ENCODE measurements at places on chromosomes 4 and X. TPM values are rescaled to one million over a fixed set of nuclear protein-coding genes. Genes with fewer than 3 reads are reported as not detected.

CYLC1 gene
- total RNA-seq: not detected

HTATSF1 gene
- total RNA-seq: 32.9 TPM

BEX2 gene
- total RNA-seq: 1.5 TPM

SPP1 gene
- total RNA-seq: 7.8 TPM

CACNA1F gene
- not detected for total RNA-seq

ANKRD50 gene
- total RNA-seq: 22.8 TPM

STARD8 gene
- 1.4 TPM for total RNA-seq

CASK gene
- total RNA-seq: 14.4 TPM

SPANXA1 gene
- not detected for total RNA-seq

CCDC110 gene
- 0.93 TPM for total RNA-seq

CENPVL1 gene
- total RNA-seq: not detected

RIPPLY1 gene
- not detected for total RNA-seq

Data from pericardium fibroblast (primary cell).